ENCODE measurements at places on chromosomes 5 and 9.

DNA sequence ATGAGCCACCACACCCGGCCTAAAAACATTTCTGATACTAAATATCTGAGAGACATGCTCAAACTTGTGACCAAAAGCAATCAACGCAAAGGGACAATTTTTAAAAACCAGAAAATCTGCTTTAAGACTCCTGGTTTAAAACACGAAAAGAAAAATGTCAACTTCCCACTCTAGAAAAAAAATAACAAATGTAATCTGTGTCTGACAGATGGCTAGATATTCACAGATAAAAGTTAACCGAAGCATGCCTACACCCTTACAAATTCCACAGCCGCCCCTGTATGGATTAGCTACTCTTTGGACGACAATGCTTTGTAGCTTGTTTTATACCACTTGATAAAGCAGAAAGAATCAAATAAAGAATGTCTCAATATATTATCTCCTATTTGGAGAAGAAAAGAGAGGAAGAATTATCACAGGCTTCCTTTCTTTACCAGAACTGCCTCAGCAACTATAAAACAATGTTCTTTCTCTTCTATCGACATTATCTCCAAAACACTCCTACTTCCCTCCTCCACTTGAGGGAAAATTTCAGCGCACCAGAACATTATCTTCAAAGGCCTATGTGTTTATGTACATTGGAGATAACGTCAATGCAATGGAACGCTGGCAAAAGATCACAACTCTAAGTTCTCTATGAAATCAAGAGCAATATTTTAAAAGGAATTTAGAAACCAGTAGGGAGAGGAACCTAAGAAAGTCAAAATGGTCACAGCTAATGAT, 26.2 kb downstream of the CEMIP2 start:
- DNase-seq: no peak

DNA sequence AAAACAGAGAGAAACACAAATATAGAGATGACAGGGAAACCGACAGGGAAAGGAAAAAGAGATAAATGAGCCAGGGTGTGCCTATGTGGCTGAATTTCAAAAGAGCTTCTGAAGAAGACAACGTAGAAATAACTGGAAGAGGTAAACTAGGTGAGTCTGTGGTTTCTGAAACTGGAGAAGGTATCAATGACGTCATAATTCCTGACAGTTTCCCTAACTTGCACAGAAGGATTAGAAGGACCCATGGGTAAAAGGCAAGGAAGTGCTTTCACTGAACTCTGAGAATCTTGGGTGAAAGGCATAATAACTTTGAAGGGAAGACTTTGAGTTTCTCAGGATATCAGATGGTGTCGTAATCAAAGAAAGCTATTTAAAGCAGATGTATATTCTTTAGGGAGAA, 790.8 kb upstream of the NUDT12 start:
- DNase-seq: no peak

GRCh38 chr5:142171270-142171669, 62.7 kb downstream of the NDFIP1 start:
- DNase-seq: no peak

DNA sequence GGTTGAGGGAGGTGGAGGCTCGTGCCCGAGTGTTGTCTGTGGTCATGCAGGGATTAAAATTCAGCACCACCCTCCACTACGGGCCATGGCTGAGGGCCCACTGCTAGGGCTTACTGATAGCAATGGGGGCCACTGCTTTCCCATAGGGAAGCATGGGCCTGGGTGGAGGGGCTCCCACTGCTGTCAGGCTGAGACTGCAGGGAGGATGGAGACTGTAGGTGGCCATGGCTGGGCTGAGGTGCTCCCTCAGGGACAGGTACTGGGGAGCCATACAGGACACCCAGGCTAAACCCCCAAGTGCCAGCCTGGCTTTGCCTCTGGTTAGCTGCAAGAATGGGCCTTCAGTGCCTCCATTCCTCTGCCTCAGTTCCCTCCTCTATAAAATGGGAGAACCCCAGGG, 26.1 kb downstream of the FAM163B start:
- no peak for DNase-seq

GRCh38 chr9:70569070-70569772, 154.8 kb upstream of the KLF9 start:
- DNase-seq: no peak

DNA sequence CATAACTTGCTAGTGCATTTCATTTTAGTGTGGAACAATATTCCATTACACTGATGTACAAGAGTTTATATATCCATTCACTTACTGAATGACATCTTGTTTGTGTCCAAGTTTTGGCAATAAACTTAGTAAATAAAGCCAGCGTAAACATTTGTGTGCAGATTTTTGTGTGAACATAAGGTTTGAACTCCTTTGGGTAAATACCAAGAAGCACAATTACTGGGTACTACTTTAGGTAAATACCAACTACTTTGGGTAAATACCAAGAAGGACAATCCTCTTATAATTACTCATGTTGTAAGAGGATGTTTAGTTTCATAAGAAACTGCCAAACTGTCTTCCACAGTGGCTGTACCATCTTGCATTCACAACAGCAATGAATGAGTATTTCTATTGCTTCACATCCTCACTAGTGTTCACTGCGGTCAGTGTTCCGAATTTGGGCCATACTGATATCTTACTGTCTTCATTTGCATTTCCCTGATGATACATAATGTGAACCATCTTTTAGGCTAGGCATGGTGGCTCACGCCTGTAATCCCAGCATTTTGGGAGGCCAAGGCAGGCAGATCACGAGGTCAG, 2.3 kb upstream of the SYK start:
- DNase-seq: no peak

GRCh38 chr9:122032346-122032745, 60.8 kb downstream of the TTLL11 start:
- DNase-seq: no peak

DNA sequence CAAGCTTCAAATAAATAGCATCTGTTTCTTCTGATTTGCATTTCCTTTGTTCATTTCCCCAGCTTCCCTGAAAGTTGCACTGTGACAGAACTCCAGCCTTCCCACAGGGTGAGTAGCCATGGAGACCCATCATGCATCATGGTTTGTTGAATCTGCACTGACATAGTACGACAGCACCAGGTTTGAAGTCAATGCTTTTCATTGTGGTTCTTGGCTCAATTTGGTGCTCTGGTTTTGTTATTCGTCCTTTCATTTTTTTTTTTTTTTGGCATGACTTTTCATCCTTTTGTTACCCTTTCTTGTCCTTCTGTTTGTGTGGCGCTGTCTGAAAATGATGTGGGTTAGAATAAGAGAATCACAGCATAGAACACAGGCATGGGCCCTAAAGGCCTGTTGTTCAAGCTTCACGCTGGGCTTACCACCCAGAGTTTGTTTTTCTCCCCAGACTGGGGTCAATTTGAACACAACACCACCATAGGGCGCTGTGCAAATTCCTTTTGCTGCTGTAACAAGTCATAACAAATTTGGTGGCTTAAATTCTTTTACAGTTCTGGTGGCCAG, 206.2 kb upstream of the CDH10 start:
- DNase-seq: no peak

- DNase-seq: no peak
Observed at GRCh38 chr5:997001-997474, 11.6 kb upstream of the NKD2 start.

GRCh38 chr5:83831834-83832233, 111.2 kb upstream of the HAPLN1 start:
- DNase-seq: no peak

- DNase-seq: no peak
Observed at GRCh38 chr5:57249265-57249874, 75.5 kb downstream of the GPBP1 start.

DNA sequence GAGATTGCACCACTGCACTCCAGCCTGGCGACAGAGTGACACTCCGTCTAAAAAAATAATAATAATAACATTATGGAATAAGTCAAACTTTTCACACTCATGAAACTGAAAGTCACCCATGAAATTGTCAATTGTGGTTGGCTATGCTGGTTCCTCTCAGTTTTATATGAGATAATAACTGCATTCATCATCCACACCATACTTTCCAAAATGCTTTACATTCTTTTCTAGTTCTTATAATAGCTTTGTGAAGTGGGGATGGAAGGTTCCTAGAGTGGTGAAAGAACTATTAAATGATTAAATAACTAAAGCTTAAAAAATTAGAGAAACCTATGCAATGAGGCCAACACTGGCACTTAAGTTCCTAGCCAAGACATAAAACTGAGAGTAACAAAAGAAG, 12.6 kb upstream of the ASPN start:
- DNase-seq: no peak

DNA sequence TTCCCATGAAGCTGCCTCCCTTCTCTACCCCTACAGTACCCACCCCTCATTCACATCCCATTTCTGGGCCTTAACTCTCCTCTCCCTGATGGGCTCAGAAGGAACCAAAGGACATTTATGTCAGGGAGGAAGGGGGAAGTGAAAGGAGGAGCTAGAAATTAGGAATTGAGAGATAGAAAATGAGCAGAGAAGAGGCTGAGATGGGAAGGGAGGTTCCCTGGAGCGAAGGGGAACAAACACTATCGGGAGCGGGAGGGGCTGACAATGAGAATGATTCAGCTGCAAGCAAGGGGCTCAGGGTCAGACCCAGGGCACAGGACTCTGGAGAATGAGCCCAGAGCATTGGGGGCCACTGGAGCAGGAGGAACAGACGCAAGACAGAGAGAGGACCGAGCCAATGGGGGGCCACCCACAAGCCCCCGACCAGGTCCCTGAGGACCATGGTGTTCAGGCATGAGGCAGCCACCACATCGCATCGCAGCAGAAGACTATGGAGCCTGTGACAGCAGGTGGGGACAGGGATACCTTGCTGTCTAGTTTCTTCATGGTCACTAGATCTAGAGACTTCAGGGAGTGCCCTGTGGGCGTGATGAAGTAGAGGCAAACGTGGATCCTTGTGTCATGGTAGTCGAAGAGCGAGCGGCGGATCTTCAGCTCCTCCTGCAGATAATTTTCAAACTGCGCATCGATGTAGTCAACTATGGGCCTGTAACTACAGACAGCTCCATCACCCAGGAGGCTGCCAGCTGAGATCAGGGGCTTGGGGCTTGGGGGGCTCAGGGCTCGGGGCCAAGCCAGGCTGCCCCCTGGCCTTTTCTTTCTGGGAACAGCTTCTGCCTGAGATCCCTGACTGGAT, 13.6 kb downstream of the SEPTIN8 start:
- DNase-seq: no peak

DNA sequence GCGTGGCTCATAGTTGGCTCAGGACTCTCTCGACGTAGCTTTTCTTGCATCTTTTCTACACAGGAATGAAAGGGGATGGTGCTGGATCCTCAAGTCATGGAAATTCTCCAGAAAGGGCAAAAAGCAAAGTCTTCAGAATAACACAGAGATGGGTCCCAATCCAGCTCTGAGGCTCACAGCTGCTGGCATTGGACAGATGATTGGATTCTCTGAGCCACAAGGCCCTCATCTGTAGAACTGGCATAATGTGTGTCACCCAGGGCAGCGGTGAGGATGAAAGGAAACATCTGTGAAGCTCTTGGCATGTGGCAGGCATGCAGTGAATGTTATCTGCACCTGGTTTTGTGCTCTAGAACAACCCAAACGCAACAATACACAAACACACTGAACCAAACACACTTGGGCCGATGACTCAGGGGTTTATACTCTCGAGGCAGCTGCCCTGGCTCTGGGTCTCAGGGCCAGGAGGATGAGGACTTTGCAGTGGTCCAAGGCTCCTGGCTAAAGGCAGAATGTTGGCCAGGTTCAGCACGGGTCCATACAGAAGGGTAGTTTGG, 64.0 kb upstream of the UBTD2 start:
- no peak for DNase-seq

DNA sequence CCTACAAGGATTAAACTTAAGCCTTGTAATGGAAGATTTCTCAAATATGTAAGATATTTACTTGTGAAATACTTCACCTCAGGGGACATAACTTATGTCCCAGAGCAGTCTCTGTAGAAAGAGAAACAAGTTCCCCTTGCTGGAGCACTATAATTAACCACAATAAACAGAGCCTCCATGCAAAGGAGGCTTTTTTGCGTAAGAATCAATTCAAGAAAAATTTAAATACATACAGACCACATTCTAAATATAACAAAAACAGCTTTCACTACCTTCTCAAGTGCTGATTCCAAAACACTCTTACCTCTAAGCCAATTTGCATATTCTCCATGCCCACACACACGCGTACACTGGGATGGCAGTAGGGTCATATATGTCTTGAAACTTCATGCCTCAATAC, 30.7 kb upstream of the CCNB1 start:
- DNase-seq: no peak

DNA sequence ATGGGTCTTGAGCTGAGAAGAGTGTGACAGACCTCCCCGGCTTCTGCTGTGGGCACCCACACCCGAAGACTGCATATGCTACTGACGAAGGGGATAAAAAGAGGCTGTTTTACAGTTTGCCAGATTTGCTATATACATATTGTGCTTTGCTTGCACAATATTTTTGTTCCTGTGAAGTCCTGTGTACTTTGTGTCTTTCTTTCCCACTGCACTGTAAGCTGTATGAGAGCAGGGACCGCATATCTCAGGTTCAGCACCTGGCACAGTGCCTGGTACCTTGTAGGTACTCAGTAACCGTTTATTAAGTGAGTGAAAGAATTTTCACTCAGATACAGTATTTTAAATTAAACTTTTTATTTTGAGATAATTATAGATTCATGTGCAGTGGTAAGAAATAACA, 8.2 kb upstream of the GARNL3 start:
- no peak for DNase-seq

DNA sequence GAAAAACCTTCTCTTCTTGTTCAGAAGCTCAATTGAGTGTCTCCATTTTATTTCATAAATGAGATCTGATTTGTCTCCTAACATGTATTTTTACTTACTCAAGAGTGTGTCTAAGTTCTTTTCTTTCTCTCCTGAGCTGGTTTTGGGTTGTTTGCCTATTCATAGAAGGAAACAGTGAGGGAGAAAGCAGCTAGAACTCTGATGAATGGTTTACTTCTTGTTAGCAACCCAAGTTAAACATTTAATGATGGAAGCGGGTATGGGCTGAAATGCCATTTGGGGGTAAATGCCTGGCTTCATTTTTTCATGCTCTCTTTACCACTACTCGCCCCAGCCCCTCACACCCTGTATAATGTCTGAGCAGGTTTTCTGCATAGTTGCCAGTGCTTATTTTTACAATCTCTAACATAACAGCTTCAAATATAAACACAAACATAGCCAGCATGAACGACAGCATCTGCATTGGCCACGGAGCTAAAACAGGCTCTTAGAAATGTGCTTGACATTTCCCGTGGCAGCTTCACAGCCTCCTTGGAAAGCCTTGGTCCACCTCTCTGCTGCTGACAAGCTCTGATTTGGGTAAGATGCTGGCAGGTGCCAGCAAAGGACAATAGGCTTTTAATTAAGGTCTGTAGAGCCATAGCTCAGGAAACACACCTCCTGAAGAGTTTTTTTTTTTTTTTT, 321.1 kb downstream of the ARHGEF28 start:
- no peak for DNase-seq

- no peak for DNase-seq
Observed at GRCh38 chr9:130471411-130472183, 26.8 kb downstream of the ASS1 start.
